Stimulated activated CD4-positive, alpha-beta T cell treated with anti-CD3 and anti-CD28 coated beads, Interleukin-15, amount 100 ng/mL, for 1 hour (primary cell): ENCODE measurements at places on chromosomes 12 and 14.

GRCh38 chr14:105601360-105602242 lies 75.2 kb downstream of the TMEM121 start:
- no peak for DNase-seq

DNA sequence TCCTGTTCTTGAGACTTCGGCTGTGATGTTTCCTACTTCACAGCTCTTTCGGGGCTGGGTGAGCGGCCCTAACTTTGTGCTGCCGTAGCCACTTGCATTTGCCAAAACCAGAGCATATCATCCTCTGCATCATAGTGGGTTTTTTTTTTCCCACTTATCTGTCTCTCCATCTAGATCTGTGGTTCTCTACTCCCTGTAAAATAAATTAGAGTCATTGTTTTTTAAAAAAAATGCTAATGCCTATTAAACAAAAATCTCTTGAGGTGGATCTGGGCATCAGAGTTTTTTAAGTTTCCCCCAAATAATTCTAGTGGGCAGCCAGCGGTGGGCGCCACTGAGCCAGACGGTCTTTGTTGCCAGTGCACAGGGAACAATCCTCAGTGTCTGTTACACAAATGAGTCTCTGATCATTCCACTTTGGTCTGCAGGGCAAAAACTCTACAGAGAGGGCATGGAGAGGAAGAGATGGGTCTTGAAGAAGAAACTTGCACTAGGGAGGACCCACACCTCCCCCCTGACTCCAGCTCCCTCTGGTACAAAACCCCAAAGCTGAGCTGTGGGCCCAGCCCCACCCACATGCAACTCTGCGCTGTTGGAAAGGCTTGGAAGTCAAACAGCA lies 62.4 kb upstream of the BCL2L14 start:
- DNase-seq = no peak

- DNase-seq = no peak
Measured at GRCh38 chr12:91538418-91538817, 355.8 kb upstream of the DCN start.

- no peak for DNase-seq
Measured at GRCh38 chr12:94211021-94211420, 62.6 kb downstream of the PLXNC1 start.

DNA sequence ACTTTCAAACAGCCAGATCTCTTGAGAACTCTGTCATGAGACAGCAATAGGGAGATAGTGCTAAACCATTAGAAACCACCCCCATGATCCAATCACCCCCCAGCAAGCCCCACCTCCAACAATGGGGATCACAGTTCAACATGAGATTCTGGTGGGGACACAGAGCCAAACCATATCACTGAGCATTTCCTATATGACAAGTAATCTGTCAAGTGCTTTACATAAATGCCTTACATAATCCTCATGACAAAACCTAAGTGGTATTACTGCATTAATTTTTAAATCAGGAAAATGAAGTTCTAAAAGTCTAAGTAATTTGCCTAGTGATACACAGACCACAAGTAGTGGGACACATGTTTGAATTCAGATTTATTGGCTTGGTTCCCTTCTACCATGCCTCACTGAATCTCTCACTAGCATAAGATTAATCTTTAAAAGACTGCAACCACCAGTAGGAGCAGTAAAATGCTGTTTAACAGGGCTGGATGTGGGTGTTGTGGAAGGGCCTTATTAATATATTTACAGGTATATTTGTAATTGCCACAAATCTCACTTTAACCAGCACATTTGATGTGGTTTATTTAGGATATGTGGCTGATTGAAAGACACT lies 323.1 kb upstream of the FBXO33 start:
- DNase-seq = no peak

DNA sequence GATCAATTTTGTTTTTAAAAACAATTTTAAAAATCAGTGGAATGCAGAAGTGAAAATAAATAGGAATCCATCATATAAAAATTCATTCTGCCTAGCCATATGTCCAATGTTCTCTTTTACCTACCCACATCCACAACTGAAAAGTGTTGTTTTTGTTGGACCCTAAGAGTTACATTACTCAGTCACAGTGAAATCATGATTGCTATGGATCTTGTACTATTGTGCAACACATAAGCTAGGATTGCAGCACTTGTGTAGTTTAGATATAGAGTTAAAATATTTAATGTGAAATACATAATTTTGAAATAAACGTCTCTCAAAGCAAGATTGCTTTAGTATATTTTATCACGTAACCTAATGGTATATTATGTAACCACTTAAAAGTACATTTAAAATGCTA lies 213.3 kb upstream of the CLEC14A start:
- no peak for DNase-seq

DNA sequence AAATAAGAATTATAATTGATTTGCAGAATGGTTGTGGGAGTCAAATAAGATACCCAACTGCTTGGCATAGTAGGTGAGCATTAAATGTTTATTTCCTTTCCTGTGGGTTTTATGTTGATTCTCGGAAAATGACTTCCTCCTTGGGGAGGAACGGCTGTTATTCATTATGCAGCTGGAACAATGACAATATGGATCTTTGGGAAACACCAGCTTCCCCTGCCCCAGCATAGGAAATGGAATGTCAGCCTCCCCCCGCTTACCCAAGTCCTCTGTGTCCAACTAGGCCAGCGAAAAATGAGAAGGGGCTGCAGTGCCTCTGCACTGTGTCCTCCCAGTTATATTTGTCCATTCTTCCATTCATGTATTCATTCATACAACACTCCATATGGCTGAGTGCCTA lies 11.7 kb upstream of the CCDC177 start:
- DNase-seq = no peak

DNA sequence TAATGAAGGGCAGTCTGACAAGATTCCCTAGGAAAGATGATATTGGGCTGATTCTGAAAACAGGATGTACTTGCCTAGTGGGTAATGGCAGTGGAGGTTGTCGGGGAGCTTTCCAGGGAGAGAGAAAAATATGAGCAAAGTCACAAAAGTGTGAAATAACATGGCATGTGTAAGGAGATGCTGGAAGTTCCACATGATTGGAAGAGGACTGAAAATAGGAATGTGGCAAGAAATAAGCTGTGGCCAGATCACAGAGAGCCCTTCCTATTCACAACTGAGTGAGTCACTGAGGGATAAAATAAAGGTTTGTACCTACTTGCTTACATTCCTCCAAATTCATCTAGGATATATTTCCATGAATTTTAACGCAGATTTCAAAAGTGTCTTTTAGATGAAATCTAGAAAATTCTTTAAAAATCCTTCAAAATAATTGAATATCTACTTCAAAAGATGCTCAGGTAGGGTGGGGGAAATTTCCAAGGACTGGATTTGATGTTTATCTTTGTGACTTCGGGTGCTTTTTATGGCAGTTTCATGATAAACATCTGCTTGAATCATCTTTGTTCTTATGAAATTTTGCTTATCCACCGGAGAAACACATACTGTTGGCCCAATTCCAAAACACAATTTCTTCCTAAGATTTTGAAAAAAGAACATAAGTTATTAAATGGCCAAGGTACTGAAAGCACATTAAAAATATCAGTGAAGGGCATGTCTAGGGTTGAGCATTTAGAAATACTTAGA lies 36.3 kb upstream of the SLC2A13 start:
- no peak for DNase-seq

- DNase-seq = no peak
Measured at GRCh38 chr12:83225806-83226205, 539.1 kb downstream of the TMTC2 start.

GRCh38 chr12:3381059-3382047 lies 109.7 kb upstream of the PRMT8 start:
- DNase-seq = no peak

DNA sequence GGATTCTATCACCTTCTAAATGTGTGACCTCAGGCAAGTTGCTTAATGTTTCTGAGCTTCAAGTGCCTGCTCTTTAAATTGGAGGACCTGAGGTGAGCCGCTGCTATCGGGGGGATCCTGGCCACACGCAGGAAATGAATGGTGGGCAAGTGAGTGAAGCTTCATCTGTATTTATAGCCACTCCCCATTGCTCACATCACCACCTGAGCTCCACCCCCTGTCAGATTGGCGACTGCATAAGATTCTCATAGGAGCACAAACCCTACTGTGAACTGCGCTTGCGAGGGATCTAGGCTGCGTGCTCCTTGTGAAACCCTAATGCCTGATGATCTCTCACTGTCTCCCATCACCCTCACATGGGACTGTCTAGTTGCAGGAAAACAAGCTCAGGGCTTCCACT lies 158.6 kb upstream of the CCND2 start:
- no peak for DNase-seq

- no peak for DNase-seq
Measured at GRCh38 chr12:75872762-75873161, 158.8 kb downstream of the PHLDA1 start.

GRCh38 chr12:6635375-6635855 lies 344 bp downstream of the LPAR5 start:
- no peak for DNase-seq

GRCh38 chr12:66620026-66620425 lies 58.9 kb downstream of the GRIP1 start:
- DNase-seq = no peak

GRCh38 chr12:109625131-109625559 lies 51.6 kb downstream of the MVK start:
- DNase-seq = no peak

GRCh38 chr12:67436230-67436629 lies 167.1 kb downstream of the CAND1 start:
- no peak for DNase-seq

- DNase-seq = no peak
Measured at GRCh38 chr12:106696681-106697417, 77.6 kb upstream of the RIC8B start.

GRCh38 chr12:90829044-90829443 lies 125.9 kb downstream of the CCER1 start:
- no peak for DNase-seq

GRCh38 chr12:66240096-66240820 lies 51.2 kb downstream of the IRAK3 start:
- no peak for DNase-seq

DNA sequence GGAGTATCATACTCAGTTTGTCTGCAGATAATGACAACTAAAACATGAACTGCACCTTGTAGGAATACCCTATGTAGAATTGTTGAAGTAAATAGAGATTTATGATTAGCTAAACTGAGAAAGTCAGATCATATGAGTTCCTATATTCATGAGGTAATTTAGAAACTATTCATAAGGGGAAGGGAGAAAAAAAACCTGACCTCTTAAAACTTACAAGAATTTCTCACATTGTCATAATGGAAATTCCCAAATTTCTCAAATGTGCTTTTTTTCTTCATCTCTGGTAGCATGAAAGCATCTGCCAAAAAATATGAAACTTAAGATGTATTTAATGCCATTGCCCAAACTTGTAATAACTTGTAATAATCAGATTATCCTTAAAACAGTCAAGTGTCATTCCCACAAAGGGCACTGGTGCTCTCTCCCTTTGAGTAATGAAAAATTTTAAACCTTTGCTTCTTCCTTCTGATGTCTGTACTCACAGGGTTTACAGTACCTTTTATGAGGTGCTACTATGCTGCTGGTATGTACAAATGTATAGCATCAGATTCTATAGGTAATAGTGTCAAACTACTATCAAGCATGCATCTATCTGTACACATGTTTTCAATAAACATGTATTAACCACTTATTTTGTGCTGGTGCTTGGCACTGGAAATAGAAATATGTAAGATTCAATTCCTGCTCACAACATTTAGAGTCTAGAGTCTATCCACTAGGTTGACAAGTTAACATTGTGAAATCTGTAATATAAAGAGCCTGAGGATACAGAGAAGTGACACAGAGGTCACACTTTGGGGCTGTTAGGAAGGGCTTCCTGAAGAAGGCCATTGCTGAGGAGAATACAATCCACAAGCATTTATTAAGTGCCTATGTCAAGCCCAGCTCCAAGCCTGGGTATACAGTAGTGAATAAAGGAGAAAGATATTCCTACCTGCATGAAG lies 17.4 kb upstream of the DRAM1 start:
- no peak for DNase-seq
